ENCODE measurements at places on chromosomes 6 and 20. TPM values are rescaled to one million over a fixed set of nuclear protein-coding genes. Genes with fewer than 3 reads are reported as not detected.

Gene GJA1
- 482 TPM for total RNA-seq

Gene KCNB1
- total RNA-seq = under 0.01 TPM

Gene CLDN20
- not detected for total RNA-seq

Gene GMPR
- total RNA-seq = 26.0 TPM

Gene GNAS-AS1
- not detected for total RNA-seq

Gene PDYN
- total RNA-seq = not detected

Gene ZDHHC14
- total RNA-seq = 24.1 TPM

Gene MUC21
- not detected for total RNA-seq

All from dermis blood vessel endothelial cell (primary cell).